ENCODE measurements at places on chromosomes 2 and 18.

GRCh38 chr18:10838553-10838952 lies 310.8 kb downstream of the PIEZO2 start:
- DNase-seq = no peak

GRCh38 chr2:234994438-234995321 lies 42.9 kb downstream of the SH3BP4 start:
- DNase-seq = no peak

DNA sequence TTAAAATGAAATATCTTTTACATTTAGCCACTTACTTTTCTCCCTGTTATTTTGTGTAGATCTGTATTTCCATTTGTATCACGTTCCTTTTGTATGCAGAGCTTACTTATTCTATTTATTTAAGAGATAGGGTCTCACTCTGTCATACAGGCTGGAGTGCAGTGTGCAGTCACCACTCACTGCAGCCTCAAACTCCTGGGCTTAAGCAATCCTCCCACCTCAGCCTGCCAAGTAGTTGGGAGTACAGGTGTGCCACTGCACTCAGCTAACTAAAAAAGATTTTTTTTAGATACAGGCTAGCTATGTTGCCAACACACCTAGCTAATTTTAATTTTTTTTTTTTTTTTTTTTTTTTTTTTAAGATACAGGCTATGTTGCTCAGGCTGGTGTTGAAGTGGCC lies 10.9 kb downstream of the PTPN18 start:
- DNase-seq = no peak

DNA sequence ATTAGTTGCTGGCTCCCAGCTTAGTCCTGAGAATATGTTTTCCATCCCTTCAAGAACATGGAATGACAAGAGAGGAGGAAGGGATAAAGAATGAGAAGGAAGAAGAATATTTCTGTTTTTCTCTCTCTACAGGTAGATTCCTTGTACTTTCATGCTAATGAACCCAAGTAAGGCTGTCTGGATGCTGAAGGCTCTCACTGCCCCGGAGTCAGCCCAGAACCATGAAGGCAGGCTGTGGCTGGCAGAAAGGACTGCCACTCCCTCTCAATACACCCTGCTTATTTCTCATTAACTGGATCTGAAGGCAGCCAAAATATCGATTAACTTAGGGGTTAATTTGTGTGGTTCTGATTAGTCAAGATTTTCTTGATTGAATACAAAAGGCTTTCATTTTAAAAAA lies 93.1 kb upstream of the NPAS2 start:
- DNase-seq = no peak

- no peak for DNase-seq
Observed at GRCh38 chr2:165572151-165572550, 102.7 kb downstream of the CSRNP3 start.

- DNase-seq = no peak
Observed at GRCh38 chr2:166335284-166335683, 40.5 kb downstream of the SCN9A start.

- no peak for DNase-seq
Observed at GRCh38 chr2:27771202-27771547, 344 bp upstream of the MRPL33 start.

DNA sequence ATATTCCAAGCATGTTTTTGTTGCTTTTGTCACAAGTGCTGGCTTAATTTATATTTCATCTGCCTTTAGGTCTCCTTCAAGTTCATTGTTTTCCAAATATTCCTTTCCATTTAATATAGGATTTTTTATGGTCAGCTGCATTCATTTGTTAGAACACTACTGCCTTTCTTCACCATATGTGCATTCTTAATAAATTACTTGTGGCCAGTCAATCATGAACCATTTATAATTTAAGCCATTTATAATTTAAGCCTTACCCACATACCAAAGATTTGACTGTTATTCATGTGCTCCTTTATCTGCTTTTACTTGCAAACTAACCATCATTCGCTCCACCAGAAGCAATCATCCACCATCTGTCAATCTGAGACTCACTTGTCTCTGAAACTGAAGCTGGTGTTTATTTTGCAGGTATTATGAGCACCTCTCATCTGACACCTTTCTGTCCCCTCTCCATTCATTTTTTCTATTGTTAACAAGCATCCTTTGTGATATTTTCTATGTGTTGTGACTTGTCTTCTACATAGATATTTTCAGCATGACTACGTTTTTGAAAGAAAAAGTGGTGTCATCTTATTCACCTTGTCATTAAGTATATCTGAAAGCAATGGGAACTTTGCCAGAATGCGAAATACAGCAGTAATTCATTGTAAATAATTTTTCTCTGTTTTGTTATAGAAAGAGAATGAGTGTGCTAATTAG lies 786.8 kb downstream of the KCNJ3 start:
- no peak for DNase-seq

DNA sequence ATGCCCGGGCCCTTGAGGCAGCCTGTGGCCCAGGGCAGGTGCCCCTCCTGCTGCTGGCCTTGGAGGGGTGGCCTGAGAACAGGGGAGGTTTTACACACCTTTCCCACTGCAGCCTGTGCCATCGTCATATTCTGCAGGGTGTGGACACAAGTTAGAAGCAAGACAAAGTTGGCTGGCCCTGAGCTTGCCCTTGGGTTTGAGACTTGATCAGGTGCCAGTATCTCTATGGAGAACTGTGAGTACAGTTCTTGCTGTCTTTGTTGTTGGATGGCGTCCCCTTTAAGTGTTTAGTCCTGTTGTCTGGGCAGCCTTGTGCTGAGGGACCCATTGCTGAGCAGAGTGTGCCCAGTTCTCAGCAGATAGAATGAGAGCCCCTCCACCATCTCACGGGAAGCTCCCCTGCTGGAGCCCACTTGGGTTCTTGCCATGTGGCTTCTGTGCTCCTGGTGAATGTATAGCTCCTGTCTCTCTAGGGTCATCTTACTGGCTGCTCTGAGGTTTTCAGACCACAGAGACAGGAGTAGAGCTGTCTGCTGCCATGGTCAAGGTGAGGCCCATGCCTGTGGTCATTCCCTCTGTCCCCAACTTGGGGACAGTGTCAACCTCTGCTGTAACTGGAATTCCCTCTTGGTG lies 115.9 kb downstream of the SH3RF3 start:
- no peak for DNase-seq

GRCh38 chr2:9285921-9286320 lies 79.3 kb downstream of the ASAP2 start:
- no peak for DNase-seq

GRCh38 chr2:137367361-137367760 lies 596.9 kb upstream of the HNMT start:
- no peak for DNase-seq

DNA sequence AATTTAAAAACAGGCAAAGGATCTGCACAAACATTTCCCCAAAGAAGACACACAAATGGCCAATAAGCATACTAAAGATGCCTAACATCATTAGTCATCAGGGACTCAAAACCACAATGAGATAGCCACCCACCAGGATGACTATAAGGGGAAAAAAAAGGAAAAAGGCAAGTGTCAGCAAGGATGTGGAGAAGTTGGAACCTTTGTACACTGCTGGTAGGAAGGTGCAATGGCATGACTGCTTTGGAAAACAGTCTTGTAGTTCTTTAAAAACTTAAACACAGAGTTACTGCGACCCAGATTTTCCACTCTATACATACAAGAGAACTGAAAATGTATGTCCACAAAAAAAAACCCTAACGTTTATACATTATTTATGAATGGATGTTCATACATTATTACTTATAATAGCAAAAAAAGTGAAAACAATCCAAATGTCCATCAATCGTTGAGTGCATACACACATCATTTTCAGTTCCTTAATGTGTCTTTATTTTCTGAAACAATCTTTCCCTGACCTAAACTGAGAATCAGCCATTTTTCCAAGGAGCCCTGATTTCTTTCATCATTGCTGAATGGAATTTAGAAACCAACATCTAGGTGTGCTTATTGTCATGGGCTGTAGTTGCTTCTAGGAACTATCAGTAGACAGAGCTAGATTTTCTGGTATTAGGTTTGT lies 64.7 kb upstream of the TLK1 start:
- no peak for DNase-seq

- no peak for DNase-seq
Observed at GRCh38 chr2:236452238-236452637, 117.4 kb upstream of the ACKR3 start.

- DNase-seq = no peak
Observed at GRCh38 chr18:67402543-67402942, 114.0 kb downstream of the DSEL start.

DNA sequence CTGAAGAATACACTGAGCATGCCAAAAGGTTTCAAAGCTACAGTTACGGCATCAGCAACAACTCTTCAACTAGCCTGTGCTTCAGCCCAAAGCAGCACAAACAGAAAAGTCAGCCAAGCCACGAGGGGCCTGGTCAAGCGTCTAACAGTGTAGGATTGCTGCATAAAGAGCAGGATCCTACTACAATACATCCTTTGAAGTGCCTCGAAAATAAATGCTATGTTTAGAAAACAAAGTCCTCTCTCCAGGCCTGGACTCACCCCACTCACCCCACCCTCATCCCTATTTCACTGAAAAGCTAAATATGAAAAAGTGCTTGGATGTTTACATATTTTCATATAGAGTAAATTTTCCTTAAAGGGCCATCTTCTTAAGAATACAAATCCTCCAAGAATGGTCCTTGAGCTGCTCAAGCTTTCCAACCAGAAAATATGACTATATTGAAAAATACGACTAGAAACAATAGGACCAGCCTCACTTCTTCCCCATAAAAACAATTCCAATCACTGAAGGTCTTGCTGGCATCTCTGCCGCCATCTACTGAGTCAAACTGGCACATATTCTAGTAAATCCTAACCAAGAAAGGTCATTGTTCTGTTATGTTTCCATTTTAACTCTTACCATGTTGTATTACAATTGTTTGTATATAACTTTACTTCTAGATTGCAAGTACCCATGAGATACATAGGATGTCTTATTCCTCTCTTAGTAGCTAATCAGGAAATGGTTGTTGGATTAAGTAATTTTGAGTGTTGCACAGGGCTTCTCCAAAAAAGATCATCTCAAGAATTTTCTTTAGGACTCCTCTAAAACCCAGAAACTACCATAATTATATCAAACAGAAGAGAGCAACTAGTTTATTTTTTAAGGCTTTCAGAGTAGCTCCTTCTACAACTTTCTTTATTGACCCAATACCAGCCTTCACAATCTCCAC lies 63.6 kb downstream of the CLHC1 start:
- DNase-seq = no peak

- no peak for DNase-seq
Observed at GRCh38 chr2:197994751-197995150, 190.4 kb downstream of the PLCL1 start.

- DNase-seq = no peak
Observed at GRCh38 chr2:34670482-34670881, 1071.4 kb upstream of the FAM98A start.

GRCh38 chr2:1227274-1227900 lies 185.9 kb upstream of the TPO start:
- no peak for DNase-seq

- DNase-seq = no peak
Observed at GRCh38 chr18:56933472-56933871, 213.4 kb upstream of the BOD1L2 start.

GRCh38 chr18:71426441-71426840 lies 1117.7 kb downstream of the CBLN2 start:
- DNase-seq = no peak

- no peak for DNase-seq
Observed at GRCh38 chr2:159617100-159617499, 752 bp upstream of the BAZ2B start.

GRCh38 chr18:394262-394986 lies 106.1 kb downstream of the COLEC12 start:
- DNase-seq = no peak

DNA sequence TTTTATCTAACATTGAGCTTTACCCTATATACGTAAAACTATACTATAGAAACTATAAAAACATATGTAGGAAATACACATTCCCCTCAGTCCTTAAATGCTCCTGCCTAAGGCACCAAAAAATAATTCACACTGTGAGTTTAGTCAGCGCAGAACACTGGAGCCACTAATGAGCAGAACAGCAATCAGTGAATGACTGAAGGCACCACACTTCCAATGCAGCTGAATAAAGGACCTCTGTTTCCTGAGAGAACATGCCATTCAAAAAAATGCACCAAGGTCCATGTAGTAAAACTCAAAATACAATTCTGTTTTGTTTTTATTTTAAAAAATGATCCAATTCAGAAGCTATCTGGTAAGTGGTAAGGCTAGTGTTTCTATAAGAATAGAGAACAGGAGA lies 1280.6 kb upstream of the NRXN1 start:
- no peak for DNase-seq

DNA sequence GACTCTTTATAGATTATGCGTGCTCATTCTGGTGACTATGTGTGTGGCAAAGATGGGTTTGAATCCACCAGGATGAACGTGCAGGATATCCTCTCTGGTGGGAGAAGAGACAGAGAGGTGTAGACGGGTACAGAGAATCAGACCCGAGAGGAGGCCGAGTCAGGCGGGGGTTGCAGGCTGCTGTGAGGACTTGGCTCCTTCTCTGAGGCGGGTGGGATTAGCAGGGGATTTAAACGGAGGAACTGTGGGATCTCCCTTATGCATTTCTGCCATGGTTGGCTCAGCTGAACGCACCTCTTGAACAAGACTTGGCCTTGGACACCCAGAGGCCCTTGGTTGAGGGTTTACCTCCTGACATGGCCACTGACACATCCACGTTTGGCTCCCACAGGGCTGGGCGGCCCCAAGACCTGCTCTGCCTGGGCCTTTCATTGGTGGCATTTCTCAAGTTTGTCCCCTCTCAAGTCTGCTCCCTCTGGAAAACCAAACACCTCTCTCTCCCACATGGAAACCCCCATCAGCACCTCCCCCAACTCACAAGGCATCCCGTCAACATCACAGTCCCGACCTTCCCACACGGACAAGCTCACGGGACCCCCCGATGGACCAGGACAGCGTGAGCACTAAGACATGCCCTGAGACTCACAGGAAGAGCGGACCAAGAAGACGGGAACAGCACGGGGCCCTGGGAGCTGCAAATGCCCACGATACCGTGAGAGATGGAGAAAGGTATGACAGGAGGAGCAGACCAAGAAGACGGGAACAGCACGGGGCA lies 158.3 kb downstream of the RTP5 start:
- no peak for DNase-seq

DNA sequence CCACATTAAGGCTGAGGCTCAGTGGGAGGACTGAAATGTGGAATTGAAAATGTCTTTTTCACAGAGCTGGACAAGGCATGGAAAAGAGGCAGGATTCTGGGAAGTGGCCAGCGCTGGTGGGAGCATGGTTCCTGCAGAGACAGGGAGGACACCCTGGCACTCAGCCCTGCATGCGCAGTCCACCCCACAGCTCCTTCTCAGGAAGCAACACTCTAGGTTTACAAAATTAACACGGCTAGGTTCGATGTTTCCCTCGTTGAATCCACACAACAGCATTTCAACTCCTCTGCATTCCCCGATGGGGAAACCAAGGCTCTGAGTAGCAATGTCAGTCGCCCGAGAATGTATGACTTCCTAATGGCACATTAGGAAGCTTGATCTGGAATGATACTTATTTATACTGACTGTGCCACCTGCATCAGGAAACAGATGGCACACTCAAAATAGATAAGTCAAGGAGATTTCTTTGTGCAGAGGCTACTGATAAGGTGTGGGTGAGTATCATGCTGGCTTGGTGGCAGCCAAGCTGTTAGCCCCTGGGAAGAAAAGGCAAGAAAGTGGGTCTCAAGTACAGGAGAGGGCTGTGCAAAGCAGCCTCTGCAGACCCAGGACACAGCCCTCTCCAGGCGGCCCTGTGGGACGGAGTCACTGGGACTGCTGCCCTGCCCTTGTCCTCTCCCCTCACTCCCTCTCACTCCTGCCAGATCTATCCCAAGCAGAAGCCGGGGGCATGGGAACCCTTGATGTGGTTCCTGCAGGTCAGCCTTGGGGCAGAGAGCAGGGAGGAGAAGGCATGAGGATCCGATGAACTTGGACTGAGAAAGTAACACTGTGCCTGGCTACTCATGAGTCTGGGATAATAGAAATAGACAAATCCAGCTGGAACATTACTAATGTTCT lies 158.4 kb upstream of the FHL2 start:
- no peak for DNase-seq
